NCI-H510A (cell line): ENCODE measurements at places on chromosomes 12 and 14.

DNA sequence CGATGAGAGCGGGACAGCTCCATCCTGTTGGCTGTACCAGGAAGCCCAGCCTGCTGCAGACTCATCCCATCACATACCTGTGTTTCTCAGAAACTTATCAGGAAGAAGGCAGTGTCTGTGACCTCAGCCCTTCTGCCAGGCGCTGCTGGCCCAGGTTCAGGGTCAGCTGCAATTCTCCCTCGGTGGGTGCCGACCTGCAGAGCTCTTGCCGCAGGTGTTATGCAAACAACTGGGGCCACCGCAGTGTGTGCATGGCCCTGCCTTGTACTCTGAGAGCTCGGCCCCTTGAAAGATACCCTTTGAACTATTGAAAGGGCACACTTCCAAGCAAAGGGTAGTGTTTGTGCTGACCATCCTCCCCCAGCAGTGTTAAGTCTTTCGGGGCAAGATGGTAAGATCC, 322.2 kb upstream of the DIO3 start:
- DNase-seq = no peak

DNA sequence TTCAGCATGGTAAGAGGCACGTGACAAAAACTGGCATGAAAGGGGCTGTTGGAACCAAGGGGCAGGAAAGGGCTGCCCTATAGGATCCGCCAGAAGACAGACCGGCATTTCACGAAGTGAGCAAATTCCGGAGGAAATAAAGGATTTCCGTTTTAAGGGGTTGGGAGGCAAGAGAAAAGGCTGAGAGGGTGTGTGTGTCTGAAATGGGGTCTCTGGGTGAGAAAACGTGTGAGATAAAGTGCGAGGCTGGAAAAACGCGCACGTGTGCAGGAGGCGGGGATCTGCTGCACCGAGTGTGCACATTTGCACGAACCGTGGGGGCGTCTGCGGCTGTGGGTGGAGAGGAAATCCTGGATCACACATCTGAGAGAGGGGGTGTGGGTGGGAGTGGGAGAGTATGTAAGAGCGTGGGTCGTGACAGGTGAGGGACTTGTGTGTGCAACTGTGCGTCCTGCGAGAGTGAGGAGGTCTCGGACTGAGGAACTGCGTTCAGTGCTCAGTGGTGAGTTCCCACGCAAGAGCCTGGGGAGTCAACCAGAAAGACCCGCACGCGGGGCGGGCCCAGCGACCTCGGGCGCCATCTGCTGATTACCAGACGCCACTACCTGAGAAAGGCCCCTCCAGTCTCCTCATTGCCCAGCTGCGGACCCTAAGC, 37.0 kb upstream of the P2RX7 start:
- DNase-seq = peak; percentile 35

- DNase-seq = no peak
Measured at GRCh38 chr14:104504172-104504735, 75.3 kb upstream of the C14orf180 start.

- no peak for DNase-seq
Measured at GRCh38 chr12:10853776-10854175, 4.5 kb upstream of the PRR4 start.

DNA sequence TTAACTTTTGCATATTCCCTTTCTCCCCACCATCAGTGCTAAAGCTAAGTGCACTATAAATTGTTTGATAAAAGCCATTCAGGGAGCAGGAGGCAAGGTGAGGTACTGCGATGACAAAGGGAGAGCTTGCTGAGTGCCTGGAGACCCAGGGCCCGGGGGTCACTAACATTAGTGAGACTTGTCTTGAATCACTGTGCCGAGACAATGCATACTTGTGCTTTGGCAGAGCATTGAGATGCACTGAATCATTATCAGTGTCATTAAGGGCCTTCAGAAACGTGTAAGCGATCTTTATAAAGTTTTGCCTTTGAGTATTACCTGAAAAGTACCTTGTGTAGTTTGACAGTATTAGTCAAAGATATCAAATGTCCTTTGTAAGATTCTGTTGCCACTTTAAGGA, 447.5 kb downstream of the PCNX1 start:
- DNase-seq = no peak

GRCh38 chr14:76337635-76338545, 38.0 kb upstream of the ESRRB start:
- no peak for DNase-seq

DNA sequence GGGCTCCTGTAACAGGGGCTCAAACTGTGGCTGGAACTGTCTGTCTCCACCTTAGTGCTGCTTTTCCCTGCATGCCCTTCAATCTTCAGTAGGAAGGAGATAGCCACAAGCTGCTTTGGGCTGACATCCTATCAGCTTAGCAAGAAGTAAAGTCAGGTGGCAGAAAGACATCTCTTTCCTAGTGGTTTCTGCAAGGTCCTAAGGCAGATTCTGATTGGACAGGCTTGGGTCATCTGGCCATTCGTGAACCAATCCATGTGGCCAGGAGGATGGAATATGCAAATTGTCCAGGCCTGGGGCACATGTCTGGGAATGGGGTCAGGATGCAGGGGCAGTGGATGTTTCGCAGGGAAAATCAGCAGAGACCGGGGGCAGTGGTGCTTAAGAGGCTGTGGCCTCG, 5.2 kb downstream of the RITA1 start:
- DNase-seq = no peak

GRCh38 chr12:92070864-92071445, 74.7 kb downstream of the BTG1 start:
- DNase-seq = no peak

- no peak for DNase-seq
Measured at GRCh38 chr14:29056041-29056566, 289.5 kb downstream of the FOXG1 start.

DNA sequence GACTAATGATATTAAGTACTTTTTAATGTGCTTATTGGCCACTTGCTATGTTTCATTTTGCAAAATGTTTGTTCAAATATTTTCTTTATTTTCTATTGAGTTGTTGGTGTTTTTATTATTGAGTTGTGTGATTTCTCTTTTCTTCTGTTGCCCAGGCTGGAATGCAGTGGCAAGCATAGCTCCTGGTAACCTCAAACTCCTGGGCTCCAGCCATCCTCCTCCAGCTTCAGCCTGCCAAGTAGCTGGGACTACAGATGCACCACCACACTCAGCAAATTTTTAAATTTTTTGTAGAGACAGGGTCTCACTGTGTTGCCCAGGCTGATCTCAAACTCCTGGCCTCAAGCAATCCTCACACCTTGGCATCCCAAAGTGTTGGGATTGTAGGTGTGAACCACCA, 199.2 kb downstream of the NOVA1 start:
- no peak for DNase-seq

- no peak for DNase-seq
Measured at GRCh38 chr14:97900196-97900854, 1103.1 kb downstream of the VRK1 start.

DNA sequence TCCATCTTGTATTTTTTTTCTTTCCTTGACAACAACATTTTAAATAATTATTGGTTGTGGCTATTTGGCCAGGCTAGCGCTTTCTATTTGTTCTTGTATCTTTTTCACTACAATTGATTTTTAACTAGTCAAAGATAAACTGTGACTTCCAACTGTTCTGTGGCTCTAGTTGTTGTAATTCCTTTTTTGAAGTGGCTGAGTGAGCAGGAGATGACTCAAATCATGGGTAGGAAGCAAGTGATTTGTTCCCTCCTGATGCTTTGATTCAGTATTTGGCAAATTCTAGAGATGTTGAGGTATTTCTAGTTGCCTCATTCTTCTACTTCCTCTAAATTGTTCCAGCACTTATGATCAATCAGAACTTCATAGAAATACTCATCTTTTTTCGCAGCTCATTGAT, 633.5 kb downstream of the RERGL start:
- DNase-seq = no peak

- no peak for DNase-seq
Measured at GRCh38 chr14:54140551-54140950, 183.9 kb upstream of the BMP4 start.

GRCh38 chr12:124359671-124360581, 65.0 kb downstream of the RFLNA start:
- no peak for DNase-seq

DNA sequence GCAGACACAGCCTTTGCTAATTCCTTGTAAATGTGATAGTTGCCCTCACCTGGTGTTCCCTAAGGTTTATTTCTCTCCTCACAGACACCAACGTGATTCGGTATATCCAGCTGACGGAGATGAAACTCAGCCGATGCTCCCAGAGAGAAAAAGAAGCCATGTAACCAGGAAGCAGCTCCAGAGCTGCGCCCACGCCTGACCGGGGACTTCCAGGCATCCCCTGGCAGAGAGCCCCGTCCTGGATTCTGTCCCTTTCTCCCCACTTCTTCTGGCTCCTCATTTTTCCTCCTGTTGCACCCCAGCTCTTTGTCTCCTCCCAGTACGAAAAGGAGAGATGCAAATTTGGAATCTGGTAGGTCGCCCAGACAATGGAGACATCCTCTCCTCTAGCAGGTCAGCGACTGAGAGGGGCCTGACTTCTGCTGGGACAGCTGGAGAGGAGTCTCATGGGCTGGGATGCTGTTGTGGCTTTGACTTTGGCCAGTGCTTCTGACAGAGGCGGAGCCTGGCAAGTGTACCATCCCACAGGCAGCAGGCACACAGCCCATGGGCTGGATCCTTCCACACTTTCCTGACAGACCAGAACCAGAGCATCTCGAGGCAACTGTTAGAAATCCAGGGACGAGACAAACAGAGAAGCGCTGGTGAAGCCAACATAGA, 29.4 kb downstream of the TTC9 start:
- no peak for DNase-seq

DNA sequence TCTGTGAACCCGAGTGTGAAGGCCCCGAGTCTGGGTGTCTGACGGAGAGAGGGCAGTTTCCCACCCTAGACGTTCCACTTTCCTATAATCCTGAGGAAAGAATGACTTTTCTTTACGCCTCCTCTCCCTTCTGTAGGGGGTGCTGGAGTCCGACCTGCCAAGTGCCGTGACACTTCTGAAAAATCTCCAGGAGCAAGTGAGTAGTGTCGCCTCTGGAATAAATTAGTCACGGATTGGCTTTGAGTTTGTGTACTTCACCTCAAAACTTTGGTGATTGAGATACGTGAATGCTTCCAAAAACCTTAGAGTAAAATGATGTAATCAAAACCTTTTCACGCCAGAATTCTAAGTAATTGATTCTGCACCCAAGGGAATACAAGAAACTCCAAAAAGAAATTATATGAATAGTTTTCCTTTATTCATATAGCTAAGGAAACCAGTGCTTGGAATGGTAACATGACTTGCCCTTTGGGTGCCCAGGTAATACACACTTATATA, 452 bp downstream of the NGDN start:
- no peak for DNase-seq

- DNase-seq = no peak
Measured at GRCh38 chr14:101176535-101177205, 273.1 kb upstream of the RTL1 start.

- DNase-seq = no peak
Measured at GRCh38 chr12:14326699-14327098, 38.8 kb upstream of the ATF7IP start.

DNA sequence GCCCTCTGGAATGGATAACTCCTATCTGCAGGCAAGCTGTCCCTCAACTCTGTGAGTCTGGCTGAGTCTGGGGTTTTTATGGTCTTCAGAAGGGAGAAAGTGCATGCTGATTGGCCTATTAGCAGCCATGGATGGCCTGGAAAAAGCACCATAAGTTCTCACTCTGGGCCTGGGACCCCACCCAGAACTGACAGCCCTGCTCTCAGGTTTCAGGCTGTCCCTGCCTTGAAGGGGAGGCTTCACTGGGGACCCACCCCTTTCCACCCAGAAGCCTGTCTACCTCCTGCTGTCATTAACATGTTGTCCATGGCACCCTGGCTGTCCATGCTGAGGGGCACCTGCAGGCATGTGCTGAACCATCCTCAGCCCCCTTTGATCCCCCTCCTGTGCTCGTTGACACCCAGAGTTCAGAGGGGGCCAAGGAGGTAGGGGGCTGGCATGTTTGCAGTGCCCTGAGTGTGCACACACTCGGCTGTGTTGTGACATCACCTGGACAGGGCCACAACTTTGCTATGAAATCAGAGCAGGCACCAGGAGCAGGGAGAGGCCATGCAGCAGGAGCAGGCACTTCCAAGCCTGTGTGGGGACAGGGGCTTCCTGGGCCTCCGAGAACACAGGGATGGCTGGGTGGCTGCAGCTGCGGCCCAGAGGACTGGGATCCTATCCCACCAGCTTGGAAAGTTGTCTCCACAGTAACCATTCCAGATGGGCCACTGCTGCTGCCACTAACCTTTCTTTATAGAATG, 84.7 kb downstream of the ACSS3 start:
- no peak for DNase-seq

- no peak for DNase-seq
Measured at GRCh38 chr12:42162965-42163364, 18.3 kb upstream of the GXYLT1 start.

DNA sequence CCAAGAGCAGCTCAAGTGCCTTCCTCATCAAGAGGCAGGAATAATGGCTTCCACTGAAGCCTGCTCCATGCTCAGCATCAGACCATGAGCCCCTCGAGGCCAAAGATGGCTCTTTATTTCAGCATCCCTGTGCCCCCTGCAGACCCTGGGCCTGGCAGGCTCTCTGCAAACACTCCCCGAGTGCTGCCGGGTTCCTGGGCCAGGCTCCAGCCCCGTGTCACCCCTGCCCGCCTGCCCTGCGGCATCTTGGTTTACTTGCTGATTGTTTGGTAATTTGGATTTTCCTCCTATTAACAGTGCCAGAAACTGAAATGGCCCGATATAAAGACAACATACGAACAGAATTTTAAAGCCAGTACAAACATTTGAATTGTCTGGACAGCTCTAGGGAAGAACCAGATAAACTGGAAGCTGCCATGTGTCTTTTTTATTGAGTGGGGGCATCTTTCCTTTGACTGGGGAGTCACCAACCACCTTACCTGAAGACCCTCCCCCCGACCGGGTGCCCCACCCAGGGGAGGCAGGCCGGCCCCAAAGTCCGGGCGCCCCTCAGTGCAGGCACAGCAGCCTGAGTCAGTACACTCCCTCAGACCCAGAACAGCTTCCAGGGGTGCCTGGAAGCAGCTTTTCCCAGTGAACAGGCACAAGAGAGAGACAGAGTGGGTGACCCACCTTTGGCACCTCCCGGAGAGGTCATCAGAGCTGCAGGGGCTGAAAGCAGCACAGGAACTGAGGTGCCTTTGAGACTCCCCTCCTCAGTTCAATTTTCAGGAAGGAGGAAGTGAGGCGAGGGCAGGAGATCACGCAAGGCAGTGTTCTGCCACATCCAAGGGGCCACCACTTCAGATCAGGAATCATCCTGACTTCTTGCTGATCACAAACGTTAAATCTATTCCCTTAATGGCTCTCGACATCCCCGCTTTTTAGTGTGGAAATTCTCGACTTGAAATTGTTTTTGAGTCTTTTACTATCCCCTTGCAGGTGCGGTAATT, 30.6 kb downstream of the ITPK1 start:
- no peak for DNase-seq

DNA sequence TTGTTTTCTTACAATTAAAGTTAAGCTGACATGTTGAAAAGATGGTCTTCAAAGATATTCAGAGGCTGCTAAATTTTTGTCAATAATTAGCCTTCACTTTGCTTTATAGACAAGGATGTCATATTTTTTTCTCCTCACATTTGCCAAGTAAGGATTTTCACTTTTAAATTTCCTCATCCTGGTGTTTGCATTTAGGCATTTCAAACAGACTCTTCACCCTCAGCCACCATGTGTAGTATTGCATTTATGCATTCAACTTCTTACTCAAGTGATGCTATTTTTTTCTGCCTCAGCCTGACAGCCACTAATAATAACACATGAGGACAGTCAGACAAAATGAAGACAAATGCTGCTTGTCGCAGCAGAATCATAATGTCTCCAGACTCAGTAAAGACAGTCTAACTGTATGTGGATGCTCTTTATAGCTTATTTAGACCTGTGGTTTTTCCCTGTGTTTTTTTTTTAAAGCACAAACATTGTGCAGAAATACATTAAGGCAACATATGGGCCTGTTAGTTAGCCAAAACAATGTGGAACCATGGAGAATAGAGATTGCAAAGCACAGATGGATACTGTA, 481.5 kb downstream of the NPAS3 start:
- DNase-seq = no peak
